Fibroblast of skin of scalp (primary cell): ENCODE measurements at places on chromosomes 2 and 18.

DNA sequence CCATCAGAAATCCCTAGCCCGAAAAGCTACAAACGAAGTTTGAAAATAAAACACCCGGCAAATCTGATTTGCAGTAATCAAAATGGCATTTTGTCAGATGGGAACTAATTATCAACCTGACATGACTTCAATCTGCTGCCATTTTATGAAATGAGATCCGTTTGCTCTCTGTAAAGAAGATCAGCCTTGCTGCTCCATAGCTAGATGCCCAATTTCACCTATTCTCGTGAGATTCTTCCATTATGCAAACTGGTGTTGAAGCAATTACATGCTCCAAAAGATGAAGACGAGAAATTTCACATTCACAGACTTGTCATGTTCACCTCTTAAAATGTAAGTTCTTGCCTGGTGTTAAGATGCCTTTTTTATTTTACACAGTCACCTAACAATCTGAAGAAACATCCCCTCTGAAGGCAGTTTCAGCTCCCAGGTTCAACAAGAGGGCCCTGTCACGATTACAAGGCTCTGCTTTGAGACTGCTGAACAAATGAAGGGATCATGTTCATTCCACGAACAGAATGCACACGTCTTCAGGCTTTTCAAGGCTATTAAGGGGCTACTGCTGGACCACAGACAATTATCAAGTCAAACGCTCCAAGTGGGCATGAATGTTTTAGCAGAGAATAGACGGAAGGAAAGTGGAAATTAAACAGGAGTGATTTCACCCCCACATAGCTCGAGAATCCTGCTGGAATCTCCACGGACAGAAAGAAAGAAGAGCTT lies 172.6 kb upstream of the PID1 start:
- no peak for DNase-seq

- DNase-seq: no peak
Observed at GRCh38 chr2:8248623-8248957, 433.3 kb upstream of the ID2 start.

DNA sequence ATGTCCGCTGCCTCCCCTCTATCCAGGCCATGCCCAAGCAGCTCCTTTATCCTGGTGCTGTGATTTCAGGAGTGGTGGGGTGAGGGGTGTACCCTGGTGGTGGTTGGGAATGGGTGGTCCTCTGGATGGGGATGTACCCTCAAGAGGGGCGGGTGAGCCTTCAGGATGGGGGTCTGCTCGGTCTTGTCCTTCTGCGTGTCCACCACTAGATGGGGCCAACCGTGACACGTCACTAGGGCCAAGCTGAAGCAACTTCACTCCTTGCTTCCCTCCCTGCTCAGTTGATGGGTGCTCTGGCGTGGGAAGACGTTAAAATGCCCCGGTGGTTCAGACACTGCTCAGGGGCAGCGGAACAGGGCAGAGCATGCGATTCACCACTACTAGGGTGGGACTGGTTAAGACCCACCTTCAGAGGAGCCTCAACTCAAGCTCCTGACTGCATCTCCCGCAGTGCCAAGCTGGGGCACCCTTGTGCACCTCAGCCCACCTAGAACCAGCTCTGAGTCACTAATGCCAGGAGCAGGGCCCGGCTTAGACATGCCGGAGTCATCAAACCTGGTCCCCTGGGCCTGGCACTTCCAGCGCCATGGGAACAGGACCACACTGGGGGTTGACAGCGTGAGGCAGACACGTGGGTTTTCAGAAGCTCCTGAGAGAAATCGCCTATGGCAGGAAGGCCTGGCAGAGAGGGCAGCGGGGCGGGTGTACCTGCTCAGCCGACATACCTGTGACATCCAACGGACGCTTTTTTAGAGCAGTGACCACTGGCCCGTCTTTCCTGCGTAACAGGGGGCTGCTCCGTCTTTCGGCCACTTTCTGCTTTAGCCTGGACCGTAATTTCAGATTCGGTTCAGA lies 256.7 kb downstream of the HDAC4 start:
- peak; percentile 59 for DNase-seq

- no peak for DNase-seq
Observed at GRCh38 chr2:2683606-2684224, 352.6 kb upstream of the MYT1L start.

DNA sequence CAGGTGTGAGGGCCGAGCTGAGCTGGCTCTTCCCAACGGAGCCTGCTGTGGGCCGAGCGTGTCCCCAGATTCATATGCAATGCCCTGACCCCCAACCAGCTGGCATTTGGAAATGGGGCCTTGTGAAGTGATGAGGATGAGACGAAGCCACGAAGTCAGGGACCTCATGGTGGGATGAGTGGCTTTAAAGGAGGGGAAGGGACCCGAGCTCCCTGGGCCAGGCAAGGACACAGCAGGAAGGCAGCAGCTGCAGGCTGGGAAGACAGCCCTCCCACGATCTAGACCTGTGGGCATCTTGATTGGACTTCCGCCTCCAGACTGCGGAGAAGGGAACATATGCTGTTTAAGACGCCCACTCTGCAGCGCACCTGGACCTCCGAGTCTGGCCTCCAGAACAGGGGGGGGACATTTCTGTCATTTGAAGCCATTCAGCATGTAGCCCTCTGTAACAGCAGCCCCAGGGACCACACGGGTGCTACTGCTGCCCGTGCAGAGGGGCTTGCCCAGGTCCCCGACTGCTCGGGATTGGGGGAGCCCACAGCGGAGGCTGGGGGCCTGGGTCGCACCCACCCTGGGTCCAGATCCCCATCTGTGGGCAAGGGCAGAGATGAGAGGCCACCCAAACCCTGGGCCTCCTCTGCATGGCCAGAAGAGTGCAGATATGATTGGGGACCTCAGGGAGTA lies 27.2 kb downstream of the KIF1A start:
- no peak for DNase-seq

- no peak for DNase-seq
Observed at GRCh38 chr2:237425320-237425719, 11.4 kb upstream of the COL6A3 start.

DNA sequence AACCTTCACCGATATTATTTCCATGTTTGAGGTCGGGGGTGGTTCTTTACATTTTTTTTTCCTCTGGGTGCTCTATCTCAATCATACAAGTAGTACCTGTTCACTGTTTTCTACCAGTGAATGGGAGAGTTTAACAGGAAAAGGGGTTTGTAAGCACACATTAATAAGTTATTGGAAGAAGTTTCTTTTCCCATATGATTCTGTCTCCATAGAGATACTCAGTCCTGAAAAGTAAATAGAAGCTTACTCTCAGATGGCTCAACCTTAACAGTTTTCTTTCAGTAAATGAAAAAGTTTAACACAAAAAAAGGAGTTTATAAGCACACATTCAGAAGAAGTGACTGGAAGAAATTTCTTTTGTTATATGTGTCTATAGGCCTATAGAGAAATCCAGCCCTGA lies 995.6 kb upstream of the SLC39A10 start:
- no peak for DNase-seq

- DNase-seq: no peak
Observed at GRCh38 chr2:221204699-221205098, 367.4 kb downstream of the EPHA4 start.

DNA sequence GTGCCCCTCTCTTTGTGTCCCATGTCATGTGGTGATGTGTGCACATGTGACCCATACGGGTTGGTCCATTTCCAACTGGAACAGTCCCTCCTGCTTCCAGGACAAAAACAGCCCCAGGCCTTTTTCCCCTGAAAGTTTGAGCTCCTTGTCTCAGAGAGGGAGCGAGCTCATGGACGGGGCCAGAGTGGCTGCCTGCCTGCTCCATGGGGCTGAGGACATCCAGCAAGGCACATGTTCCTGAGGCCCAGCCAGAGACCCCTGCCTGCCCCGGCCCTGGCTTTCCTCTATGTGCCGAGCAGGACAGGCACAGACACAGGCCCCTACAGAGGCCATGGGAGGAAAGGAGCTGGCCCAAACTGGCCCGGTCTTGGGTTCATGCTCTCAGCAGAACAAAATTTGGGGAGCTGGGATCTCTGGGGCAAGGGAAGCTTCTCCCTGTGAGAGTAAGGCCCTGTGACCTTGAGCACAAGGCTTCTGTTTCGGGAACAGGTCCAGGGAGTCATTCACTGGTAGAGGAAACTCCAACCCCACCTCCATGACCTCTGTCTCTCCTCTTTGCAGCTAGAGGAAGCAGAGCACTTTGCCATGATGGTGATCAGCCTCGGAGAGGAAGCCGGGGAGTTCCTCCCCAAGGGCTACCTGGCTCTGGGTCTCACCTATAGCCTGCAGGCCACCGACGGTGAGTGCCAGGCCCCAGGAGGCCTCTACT lies 105.8 kb upstream of the MCFD2 start:
- DNase-seq: no peak

DNA sequence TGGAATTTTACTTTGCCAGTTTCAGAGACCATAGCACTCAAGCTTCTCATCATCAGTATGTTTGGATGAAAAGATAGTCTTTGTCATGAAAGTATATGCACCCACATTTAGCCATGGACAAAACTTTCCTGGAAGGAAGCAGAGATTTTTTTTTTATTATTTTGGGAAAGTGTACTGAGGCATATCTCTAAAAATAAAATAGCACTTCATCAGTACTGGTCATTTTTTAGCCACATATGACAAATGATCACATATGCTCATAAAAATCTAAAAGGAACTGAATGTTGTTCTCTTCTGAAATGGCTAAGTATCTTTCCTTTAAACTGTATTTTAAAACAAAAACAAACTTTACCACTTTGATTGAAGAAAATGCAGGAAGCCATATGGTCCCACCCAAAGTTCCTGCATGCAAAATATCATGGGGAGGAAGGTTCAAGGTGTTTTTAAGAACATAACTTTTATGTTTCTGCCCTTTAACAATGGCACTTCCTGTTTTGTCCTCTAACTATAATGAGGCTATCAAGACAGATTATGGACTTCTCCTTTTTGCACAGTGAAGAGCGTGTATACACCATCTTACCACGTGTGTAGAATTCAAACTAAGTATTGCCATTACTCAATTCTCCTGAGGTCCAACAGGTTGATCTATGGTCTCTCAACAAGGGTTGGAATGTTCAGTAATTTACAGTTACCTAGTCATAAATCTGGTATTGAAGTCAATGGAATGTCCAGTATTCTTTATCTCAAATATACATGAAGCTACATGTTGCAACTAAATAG lies 77.1 kb upstream of the SLC39A10 start:
- no peak for DNase-seq

- no peak for DNase-seq
Observed at GRCh38 chr2:105611811-105612424, 132.8 kb upstream of the NCK2 start.

DNA sequence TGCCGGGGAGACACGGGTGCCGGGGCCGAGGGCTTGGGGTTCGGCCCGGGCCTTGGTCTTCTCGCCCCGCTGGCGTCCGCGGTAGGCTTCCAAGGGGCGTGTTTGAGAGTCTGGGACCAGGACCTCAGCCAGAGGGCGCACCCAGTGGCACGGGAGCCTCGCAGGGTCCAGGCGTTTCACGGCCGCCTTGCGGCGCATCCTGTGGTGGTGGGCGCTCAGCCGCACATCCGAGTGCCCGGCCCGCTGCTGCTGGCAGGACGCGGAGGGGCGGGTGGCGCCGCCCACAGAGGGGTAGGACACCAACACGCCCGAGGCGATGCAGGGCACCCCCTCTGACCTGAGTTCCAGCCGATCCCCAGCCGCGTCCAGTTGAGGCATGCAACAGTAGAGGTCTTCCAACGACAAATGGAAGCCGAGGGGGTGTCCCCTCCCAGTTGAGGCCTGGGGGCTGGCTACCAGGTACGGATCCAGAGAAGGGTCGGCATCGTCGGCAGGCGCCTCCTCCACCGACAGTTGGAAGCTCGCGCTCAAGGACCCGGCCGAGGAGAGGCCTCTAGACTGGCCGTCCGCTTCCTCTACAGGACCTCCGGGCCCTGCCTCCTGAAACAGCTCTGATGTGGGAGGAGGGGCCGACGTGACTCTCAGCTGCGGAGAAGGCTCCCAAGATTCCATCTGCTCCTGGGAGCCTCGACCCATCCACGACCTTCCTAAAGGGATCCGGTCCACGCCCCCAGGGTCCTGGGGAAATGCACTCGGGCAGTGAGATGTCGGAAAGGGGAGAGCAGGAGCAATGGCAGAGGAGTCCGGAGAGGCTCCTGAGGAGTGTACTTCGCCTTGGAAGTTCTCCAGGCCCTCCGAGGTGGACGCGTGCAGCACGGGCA lies 6.3 kb downstream of the C2orf81 start:
- DNase-seq: peak; percentile 37

GRCh38 chr2:12579018-12579417 lies 137.7 kb upstream of the TRIB2 start:
- no peak for DNase-seq

DNA sequence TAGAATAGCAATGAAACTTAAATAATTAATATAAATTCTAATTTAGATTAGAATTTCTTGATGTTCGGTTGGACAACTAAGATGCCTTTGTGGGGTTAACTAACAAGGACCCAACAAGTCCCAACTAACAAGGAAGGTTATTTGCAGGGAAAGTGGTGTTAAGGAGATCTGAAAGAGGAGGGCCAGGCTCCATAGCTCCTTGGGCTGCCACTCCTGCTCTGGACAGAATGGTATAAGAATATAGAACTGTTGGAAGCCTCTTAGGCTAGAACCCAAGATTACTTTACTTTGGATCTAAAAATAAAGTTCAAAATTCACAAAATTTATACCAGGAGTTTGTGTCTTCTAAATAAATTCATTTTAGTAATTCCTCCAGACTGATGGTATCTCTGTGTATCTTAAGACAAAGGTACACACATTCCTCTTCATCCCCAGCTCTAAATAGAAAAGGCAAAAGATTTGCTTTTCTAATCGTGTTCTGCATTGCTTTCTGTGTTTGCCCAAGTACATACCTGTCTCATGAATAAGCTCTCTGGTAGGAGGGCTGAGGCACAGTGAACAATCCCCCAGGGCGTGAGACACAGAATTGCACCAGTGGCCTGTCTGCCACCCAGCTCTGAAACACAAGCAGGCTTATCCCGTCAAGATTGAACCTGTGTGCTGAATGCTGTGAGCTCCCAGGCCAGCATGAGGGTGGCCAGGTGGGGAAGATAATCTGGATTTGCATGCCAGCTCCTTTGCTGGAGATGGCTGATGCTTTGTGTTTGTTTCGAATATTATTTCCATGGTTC lies 176.0 kb downstream of the ACKR3 start:
- peak; percentile 90 for DNase-seq

GRCh38 chr2:35526741-35527140 lies 828.8 kb upstream of the CRIM1 start:
- DNase-seq: no peak
